ENCODE measurements at places on chromosomes 5 and 9.

DNA sequence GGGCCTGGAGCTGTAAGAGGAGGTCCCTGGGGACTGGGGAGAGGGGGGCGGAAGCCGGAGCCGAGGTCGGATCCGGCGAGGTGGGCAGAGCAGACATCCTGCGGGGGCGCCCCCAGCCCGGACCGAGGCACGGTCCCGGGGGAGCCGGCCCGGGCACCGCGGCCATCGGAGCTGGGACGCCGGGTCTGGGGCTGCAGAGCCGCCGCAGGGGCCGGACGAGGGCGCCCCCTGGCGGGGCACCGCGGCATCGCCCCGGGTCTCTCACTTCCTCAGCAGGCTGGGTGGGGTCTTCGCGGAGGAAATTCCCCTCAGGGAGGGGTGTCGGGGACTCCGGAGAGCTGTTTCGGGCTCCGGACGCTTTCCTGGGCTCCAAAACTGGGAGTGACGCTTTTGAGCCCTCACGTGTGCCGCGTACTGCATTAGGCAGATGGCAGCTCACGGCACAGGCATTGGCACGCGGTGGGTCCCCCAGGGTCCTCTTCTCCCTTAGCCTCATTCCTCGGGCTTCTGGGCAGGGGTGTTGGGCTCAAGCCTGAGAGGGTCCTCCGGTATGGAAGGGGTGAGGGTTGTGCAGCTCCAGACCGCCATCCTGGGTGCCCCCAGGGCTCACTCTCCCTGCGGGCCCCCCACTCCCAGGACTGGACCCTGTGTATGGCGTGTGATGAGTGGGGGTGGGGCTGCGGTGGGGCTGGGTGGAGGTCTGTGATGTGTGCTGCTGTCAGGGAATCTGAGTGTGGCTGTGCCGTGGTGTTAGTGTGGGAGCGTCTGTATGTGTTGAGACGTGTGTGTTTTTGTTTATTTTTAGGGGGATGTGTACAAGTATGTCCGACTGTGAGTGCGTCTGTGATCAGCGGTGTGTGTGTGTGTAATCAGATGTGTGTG, 29.6 kb downstream of the LHX2 start:
- DNase-seq, result peak; percentile 19

GRCh38 chr5:74950836-74951515, 84.8 kb upstream of the FAM169A start:
- no peak for DNase-seq

DNA sequence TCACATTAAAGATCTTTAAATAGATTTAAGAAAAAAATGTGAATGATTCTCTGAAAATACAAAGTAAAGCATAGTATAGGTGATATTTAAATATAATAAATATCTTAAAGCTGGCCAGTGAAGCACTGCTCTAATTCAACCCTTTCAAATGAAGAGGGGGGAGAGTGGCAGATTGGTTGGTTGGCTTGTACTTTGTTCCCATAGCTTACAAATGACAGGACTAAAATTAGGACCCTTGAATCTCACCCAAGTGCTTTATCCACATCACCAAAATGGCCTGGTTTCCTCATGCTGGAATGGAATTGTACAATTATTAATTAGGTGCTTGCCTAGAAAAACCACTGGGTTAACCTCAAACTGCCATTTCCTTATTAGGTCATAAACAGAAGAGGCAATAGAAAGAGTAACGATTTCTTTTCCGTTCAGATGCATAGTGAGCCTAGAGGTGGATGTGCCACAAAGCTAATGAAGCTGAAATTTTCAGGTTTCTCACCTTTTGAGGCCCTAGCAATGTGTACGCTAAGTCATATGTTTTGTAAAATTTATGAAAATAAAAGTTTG, 354.5 kb upstream of the CDH6 start:
- DNase-seq, result no peak

DNA sequence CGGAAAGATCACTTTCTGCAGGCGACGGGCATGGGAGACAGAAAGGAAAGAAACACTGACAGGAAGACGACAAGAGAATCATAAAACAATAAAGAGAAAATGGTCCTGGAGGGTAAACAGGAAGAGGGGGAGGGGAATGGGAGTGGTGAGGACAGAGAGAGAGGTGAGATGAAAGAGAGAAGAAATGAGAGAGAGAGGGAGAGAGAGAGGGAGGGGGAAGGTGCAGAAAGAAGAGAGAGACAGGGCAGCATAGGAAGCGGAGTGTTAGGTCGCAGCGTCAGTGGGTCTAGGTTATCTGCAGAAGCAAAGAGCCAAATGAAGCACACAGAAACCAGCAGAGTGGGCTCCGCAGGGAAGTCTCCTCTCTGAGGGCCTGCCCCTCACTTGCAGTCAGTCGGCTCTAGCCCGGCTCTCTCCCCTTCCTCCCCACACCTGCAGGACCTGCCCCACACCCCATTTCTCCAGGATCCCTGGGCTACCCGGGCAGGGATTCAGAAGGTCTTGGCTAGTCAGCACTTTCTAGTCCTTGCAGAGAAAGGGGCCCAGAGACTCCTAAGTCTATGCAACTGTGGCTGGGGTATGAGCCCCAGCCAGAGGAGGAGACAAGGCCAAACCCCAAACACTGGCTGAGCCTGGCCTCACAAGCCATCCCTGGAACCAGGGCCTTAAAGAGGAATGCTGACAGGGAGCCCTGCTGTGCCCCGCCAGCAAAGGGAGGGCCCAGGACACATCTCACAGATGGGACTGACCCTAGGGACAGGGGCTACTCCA, 29.7 kb upstream of the MEIKIN start:
- DNase-seq, result no peak

DNA sequence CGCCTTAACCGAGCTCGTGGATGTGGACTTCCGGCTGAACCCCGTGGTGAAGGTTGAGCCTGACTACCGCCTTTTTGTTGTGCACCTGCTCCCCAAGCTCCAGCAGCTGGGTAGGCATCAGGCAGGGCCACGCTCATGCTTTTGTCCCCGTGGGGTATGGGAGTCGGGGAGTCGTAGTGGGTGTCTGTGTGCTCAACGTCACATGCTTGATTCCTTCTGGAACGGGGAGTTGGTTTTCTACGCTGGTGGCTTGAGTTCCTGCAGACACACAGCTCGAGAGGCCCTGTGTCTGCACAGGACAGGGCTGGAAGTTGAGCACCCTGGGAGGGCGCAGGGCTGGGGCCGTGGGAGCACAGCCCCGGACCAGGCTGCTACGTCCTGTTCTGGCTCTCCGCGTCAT, 8.0 kb downstream of the CEP72 start:
- no peak for DNase-seq

DNA sequence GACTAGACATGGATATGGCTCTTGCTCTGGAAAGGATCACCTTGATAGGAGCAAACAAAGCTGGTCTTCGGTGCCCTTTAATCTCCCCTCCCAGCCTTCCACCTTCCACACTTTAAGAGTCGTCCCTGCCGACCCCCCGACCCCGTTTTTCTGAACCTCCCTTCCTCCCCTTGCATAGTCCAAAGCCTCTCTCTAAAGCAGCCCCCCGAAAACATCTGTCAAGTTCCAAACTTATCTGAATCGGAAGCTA, 423 bp upstream of the NUP214 start:
- DNase-seq, result no peak

DNA sequence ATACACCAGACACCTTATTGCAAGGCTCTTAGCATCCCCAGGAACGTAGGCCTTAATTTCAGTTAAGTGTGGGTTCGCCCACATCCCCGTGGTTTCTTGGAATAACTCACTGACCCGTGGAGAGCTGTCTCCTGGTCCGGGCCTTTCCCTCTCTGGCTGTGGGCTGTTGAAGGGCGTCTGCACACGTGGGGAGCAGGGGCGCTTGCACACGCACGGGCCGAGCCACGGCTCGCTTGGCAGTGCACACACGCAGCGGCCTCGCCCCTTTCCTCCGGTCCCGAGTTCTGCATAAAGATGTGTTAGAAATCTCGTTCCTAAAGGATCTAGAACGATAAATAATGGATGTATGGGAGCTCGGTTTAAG, 141.9 kb downstream of the PBX3 start:
- DNase-seq, result no peak

GRCh38 chr9:122204055-122204454, 24.7 kb downstream of the LHX6 start:
- no peak for DNase-seq

- DNase-seq, result no peak
These were observed 419.4 kb downstream of the MTRR start for GRCh38 chr5:8288334-8288733.

DNA sequence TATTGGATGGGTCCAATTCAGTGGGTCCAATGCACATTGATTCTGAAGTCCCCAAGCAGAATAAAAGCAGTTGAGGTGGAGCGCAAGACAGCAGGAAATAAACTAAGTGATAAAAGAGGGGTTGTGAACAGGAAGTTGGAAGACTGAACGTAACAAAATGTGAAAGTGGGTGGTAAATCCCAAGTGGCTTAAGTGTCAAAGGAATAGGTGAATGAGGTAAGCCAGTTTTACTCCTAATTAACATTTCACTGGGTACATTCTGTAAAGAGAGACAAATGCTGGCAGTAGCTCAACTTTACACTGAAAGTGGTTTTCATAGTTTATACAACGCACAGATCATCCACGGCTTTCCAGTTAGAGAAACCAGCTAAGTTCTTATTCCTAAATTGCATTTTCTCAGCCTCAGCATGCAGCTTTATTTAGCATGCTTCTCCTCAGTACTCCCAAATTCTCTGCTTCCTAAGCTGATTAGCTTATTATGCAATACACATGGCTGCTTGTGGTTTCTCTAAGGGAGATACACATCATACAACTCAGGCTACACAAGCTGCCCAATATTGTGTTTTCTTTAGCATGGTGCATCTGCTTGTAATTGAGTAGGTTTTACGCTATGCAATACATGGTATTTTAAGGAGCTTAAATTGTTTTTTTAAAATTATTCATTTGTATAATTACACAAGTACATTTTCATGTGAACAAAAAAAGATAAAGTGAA, 34.2 kb upstream of the HSD17B4 start:
- no peak for DNase-seq

- peak; percentile 3 for DNase-seq
These were observed 12.9 kb downstream of the PRRC2B start for GRCh38 chr9:131406563-131407436.

GRCh38 chr5:134917070-134917815, 12.3 kb downstream of the PCBD2 start:
- DNase-seq, result no peak

GRCh38 chr5:7795306-7795705, 55.6 kb downstream of the CFAP90 start:
- DNase-seq, result no peak

DNA sequence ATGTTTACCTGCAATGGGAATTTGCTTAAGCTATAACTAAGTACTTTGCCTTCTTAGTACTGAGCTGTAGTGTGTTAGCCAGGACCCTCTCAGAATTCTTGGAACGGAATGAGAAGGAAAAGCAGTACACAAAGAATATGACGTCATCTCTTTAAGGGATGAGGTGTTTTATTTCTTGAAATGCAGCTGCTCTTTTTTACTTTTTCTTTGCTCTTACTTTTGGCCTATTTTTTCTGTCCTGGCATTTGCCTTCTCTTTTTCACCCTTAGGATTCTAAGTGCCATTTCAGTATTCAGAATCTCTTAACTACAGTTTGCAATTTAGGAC, 10.1 kb downstream of the KIF2A start:
- DNase-seq, result no peak

DNA sequence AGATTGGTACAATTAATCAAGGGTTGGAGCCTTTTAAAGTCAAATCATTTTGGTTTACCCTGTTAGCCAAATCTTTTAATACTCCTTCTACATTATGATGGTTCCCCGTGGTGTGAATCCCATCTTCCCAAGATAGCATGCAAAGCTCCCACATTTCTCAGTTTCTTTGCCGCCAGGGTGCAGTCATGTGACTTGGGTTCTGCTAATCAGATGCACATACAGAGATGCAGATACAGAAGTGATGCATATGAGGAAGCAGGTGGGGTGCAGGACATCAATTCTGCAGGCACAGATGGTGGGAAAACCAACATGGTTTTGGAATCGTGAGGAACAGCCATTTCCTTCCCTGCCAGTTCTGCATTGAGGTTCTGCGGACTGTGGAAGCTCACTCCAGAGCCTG, 8.4 kb upstream of the MAST4 start:
- no peak for DNase-seq

DNA sequence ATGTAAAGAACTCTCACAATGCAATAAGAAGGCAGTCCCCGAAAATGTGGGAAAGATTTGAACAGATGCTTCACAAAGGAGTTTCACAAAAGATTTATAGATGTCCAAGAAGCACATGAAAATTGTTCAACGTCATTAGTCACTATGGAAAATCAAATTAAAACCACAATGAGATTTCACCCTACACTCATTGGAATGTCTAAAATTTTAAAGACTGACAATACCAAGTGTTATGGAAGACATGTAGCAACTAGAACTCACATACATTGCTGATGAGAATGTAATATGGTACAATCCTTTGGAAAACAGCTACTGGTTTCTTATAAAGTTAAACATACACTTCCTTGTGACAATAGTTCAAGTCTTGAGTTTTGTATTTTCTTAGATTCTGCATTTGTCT, 11.0 kb upstream of the RECK start:
- DNase-seq, result no peak

GRCh38 chr5:168047043-168047668, 244.3 kb upstream of the WWC1 start:
- no peak for DNase-seq

GRCh38 chr5:42854795-42855194, 43.1 kb upstream of the SELENOP start:
- no peak for DNase-seq

DNA sequence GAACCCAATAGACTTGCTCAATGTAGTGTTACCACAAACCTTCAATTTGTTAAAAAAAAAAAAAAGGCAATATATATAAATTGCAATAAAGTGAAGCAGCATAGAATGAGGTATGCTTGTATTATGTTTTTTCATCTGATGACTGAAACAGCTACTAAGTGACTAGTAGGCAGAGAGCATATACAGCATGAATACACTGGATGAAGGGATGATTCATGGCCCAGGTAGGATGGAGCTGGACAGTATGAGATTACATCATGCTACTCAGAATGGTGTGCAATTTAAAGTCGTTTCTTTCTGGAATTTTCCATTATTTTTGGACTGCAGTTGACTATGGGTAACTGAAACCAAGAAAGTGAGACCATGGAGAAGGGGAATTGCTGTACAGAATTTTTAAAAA, 161.2 kb downstream of the GNA14 start:
- DNase-seq, result no peak

DNA sequence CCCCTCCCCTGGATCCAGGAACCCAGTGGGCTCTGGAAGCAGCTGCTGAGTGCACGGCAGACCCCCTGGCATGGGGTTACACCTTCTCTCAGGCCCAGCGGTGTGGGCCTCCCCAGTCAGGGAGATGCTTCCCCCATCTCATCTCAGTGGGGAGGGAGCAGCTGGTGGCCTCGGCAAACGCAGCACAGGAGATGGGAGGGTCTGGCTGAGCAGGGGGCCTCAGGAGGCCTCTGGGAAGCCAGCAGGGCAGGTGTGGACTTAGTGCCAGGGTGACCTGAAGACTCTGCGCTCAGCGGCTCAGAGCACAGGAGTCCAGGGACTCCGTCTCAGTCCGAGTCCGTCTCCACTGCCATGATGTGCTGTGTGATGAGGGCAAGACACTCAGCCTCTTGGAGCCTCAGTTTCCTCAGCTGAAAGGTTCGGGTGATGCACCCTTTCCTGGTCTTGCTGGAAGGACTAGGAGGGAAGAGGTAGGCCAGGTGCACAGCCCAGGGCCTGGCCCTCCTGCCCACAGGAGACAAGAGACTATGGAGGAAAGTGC, 100.6 kb downstream of the GTF3C4 start:
- DNase-seq, result no peak

GRCh38 chr5:136005476-136005875, 23.3 kb upstream of the TGFBI start:
- DNase-seq, result no peak

- no peak for DNase-seq
These were observed 53.3 kb upstream of the AGXT2 start for GRCh38 chr5:35101016-35101415.

Measured in hematopoietic multipotent progenitor cell treated with erythropoietin and hydrocortisone succinate and interleukin-3 and kit ligand, for 17 days (in vitro differentiated cells).